Body of pancreas (tissue), 4 donors: ENCODE measurements at places on chromosomes 1 and 21. TPM values are rescaled to one million over a fixed set of nuclear protein-coding genes. Genes with fewer than 3 reads are reported as not detected.

Gene KRTAP12-2
- not detected for total RNA-seq

Gene BCAR3
- 7.9 TPM for total RNA-seq

Gene PTGS2
- total RNA-seq = 1.3 TPM

DNA sequence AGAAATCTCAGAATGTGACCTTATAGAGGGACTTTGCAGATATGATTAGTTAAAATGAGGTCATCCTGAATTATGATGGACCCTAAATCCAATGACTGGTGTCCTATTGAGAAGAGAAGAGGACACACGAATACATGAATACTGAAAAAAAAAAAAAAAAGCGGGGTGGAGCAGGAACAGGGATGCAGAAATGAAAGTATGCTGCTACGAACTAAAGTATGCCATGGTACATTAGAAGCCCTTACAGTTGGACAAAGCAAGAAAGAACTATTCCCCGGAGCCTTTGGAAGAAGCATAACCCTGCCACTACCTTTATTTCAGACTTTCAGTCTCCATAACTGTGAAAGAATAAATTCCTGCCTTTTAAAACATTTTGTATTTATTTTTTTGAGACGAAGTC lies 557.9 kb upstream of the NCAM2 start:
- H3K27me3 ChIP-seq = no peaks in the 10 kb centered on the region
- no peaks in the 10 kb centered on the region for H3K36me3 ChIP-seq

DNA sequence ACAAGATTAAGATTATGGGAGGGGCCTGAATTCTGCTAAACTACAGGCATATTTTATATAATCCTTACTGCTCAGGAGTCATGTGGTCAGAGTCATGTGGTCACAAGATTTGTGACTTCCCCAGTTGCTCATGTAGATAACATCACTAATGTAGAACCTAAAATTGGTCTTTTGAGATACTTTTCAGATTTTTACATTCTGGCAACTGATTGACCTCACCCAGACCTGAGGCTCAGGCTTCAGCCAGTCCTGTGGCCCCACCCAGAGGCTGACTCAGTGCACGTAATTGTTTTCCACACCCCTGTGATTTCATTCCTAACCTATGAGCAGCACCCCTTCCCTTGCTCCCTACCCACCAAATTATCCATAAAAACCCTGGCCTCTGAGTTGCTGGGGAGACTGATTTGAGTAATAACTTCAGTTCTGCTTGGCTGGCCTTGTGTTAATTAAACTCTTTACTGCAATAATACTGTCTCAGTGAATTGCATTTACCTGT lies 41.7 kb upstream of the ZNF326 start:
- H3K4me3 ChIP-seq = no peak overlapping the region
- no peaks in the 10 kb centered on the region for H3K27me3 ChIP-seq
- peak; percentile 20 for DNase-seq
- peaks cover 12% of the 10 kb centered on the region for H3K4me1 ChIP-seq
- H3K36me3 ChIP-seq = no peaks in the 10 kb centered on the region
- H3K27ac ChIP-seq = no peak overlapping the region

DNA sequence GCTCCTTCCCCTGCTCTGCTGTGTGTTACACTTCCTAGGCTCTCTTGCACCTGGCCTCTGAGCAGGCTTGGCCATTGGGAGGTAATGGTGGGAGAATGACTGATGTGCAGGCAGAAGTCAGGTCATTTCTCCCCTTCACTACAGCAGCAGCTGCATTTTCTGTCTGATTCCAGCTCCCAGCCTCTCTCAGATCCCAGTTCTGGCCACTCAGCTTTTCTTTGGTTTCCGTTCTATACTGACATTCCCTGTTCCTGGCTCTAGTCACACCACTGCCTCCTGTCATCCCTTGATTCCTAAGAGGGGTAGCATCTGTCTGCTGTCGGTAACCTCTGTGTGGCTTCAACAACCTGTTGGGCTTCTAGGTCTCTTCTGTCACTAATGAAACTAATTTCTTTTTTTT lies 127.7 kb upstream of the HOOK1 start:
- no peak overlapping the region for H3K4me3 ChIP-seq
- H3K4me1 ChIP-seq = peaks cover 6% of the 10 kb centered on the region
- H3K27me3 ChIP-seq = no peaks in the 10 kb centered on the region
- DNase-seq = no peak
